HCT116 (cell line): ENCODE measurements at places on chromosomes 6 and 20. TPM values are rescaled to one million over a fixed set of nuclear protein-coding genes. Genes with fewer than 3 reads are reported as not detected.

Gene WFDC12
- not detected for total RNA-seq

Gene GPX5
- not detected for total RNA-seq

Gene FAM162B
- total RNA-seq, result not detected

DNA sequence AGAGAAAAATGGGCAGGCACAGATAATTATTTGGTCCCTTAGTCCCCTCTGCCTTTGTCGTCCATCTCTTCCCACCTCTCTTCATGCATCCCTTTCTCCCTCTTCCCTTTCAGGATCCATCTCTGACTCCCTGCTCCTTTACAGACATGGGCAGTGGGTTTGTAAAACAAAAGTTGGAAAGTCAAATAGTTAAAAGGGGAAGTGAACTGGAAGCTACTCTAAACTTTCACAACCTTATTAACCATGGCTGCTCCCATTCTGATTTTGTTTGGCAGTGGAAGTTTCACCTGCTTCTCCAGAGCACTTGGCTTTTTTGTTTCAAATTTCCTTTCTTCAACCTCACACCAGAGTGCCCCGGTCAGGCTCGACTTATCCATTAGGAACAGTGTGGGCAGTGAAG is 1.2 kb downstream of the HLA-DQA2 start:
- no peak for DNase-seq
